ENCODE measurements at places on chromosomes 1 and 21. TPM values are rescaled to one million over a fixed set of nuclear protein-coding genes. Genes with fewer than 3 reads are reported as not detected.

DNA sequence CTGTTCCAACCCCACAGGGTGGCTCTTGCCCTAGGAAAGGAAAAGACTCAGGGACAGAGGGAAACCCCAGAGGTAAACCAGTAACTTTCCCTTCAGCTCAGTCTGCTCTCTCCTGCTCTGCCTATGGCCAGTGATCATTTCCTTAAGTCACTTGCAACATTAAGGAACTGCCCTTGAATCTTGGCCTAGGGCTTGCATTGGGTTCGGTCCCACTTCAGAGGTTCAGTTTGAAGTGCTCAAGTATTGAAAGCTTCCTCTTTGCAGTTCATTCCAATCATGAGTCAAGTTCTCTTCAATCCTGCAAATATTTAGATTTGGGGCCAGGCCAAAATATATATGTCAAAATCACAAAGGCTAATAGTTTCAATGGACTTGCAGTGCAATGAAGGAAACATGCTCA lies 97.7 kb upstream of the IRF2BP2 start:
- no peak for DNase-seq
- H3K27ac ChIP-seq, result no peak overlapping the region
- no peak overlapping the region for H3K4me3 ChIP-seq
- no peaks in the 10 kb centered on the region for H3K27me3 ChIP-seq
- no peaks in the 10 kb centered on the region for H3K36me3 ChIP-seq

GRCh38 chr1:187151555-187151954 lies 322.8 kb downstream of the PLA2G4A start:
- H3K36me3 ChIP-seq, result no peaks in the 10 kb centered on the region
- H3K27ac ChIP-seq, result no peak overlapping the region
- H3K4me1 ChIP-seq, result no peaks in the 10 kb centered on the region
- no peak for DNase-seq

DNA sequence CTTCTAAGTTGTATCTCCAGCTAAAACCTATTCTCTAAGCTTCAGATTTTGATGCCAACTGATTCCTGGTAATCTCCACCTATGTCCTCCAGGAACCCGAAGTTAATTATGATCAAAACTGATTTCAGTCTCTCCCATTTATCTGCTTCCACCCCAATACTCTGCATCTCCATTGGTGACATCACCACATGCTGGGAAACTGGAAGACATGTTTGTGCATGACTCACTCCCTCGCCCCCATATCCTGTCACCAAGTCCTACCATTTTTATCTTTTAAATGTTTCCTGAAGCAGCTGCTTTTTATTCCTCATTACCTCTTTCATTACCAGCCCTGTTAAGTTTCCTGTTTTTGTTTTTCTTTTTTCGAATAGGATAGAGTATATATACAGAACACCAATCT lies 228.5 kb downstream of the LRRC40 start:
- no peaks in the 10 kb centered on the region for H3K27me3 ChIP-seq
- no peaks in the 10 kb centered on the region for H3K36me3 ChIP-seq
- no peak overlapping the region for H3K4me3 ChIP-seq
- H3K27ac ChIP-seq, result no peak overlapping the region
- DNase-seq, result no peak

DNA sequence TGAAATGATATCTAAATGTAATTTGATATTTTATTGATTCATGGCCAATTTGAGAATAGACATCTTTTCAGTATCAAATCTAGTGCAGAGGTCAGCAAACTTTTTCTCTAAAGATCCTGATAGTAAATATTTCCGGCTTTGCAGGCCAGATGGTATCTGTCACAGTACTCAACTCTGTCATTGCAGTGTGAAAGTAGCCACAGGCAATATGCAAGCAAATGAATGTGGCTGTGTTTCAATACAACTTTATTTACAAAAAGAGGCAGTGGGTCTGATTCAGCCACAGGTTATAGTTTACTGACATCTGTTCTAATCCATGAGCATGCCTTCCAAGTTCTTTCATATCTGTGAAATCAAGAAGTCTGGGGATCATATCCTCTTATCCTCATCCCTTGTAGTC lies 221.2 kb downstream of the PRDM2 start:
- no peaks in the 10 kb centered on the region for H3K4me1 ChIP-seq
- DNase-seq, result peak; percentile 29

- H3K4me1 ChIP-seq, result peaks cover 7% of the 10 kb centered on the region
- H3K36me3 ChIP-seq, result no peaks in the 10 kb centered on the region
- H3K4me3 ChIP-seq, result peak overlapping the region; percentile 74
- DNase-seq, result peak; percentile 95
Measured at GRCh38 chr1:228378090-228378872, 28.4 kb downstream of the TRIM11 start.

DNA sequence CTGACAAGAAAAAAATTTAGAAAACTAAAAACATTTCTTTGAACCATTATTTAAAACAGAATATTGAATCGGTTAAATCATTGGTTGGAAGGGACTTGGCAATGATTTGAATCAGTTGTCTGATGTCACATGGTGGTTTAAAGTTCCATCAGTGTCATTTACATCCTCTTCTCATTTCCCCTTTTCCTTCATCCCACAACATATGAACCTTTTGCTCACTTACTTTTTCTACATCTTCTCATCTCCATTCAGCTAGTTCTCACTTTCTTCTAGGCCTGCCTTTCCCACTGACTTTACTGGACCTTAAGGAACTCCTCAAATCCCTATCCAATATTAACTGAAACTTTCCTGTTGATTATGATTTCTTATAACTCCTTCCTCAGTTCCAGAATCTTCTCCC lies 58.5 kb downstream of the PHACTR4 start:
- H3K4me3 ChIP-seq, result no peak overlapping the region
- no peak overlapping the region for H3K27ac ChIP-seq
- no peaks in the 10 kb centered on the region for H3K4me1 ChIP-seq
- H3K36me3 ChIP-seq, result no peaks in the 10 kb centered on the region
- no peak for DNase-seq

DNA sequence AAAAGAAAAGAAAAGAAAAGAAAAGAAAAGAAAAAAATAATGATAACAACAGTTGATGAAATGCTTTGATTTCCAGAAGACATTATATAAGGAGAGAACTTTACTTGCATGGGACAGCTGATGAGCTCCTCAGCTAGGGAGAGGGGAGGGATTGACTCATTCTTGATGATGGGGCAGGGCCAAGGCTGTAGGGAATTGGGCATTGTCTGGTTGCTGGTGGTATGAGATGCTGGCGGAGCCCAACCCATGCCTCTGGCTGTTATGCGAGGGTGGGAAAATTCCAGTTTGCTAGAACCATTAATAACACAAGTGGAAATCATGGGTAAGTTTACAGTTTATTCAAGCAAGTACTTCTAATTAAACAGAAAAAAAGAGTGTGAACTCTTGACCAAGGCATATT lies 36.0 kb upstream of the KIF26B start:
- no peak for DNase-seq
- no peak overlapping the region for H3K27ac ChIP-seq
- no peaks in the 10 kb centered on the region for H3K27me3 ChIP-seq

DNA sequence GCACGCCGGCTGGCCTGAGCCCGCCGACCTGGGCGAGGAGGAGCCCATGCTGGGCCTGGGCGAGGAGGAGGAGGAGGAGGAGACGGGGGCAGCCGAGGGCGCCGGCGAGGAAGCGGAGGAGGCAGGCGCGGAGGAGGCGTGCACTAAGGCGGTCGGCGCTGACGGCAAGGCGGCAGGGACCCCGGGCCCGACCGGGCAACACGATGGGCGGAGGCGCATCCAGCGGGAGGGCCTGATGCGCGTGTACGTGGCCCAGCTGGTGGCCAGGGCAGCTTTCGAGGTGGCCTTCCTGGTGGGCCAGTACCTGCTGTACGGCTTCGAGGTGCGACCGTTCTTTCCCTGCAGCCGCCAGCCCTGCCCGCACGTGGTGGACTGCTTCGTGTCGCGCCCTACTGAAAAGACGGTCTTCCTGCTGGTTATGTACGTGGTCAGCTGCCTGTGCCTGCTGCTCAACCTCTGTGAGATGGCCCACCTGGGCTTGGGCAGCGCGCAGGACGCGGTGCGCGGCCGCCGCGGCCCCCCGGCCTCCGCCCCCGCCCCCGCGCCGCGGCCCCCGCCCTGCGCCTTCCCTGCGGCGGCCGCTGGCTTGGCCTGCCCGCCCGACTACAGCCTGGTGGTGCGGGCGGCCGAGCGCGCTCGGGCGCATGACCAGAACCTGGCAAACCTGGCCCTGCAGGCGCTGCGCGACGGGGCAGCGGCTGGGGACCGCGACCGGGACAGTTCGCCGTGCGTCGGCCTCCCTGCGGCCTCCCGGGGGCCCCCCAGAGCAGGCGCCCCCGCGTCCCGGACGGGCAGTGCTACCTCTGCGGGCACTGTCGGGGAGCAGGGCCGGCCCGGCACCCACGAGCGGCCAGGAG lies 7.2 kb upstream of the IBA57 start:
- peaks cover 7% of the 10 kb centered on the region for H3K27me3 ChIP-seq
- DNase-seq, result peak; percentile 64
- H3K4me1 ChIP-seq, result no peaks in the 10 kb centered on the region
- no peak overlapping the region for H3K27ac ChIP-seq
- no peaks in the 10 kb centered on the region for H3K36me3 ChIP-seq
- H3K4me3 ChIP-seq, result no peak overlapping the region

GRCh38 chr1:164017239-164017638 lies 541.7 kb upstream of the PBX1 start:
- H3K4me1 ChIP-seq, result no peaks in the 10 kb centered on the region
- H3K27me3 ChIP-seq, result no peaks in the 10 kb centered on the region
- no peak overlapping the region for H3K27ac ChIP-seq
- H3K36me3 ChIP-seq, result no peaks in the 10 kb centered on the region
- DNase-seq, result no peak

DNA sequence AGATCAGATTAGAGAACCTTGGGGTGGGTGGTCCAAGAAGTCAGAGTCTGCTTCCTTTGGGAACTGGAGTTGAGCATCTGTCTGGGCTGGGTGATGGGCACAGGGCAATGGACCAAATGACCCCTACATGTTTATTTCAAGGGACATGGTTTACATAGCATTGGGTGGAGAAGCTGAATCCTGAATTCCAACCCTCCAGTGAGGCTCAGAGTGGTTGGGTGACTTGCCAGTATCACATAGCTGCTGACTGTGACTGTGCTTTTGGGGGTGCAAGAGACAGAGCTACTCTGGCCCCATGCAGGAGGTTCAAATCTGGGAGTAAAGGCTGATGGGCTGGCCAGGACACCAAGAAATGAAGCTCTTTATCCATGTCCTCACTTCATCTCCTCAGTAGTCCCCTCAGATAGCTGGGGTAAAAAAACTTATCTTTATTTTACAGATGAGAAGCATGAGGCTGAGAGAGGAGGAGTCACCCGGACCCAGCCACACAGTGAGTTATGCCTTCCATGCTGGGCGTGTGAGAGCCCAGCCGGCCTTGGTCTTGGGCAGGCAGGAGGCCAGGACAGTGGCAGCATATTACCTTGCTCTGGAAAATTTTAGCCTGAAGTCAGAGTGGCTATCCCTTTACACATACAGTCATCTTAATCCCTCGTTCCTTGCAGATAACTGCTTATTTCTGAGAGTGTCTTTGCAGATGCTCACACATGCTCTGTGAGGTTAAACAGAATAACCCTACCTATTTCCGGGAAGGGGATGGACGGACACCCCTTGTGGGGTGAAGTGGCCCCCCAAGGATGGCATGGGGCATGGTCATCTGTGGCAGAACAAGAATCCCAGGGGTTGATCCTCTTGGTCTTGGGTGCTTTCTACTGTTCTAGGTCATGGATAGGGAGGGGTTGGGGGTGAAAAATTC lies 2.8 kb upstream of the SERINC2 start:
- no peak for DNase-seq
- H3K4me3 ChIP-seq, result no peak overlapping the region
- no peaks in the 10 kb centered on the region for H3K36me3 ChIP-seq
- H3K27ac ChIP-seq, result no peak overlapping the region
- H3K4me1 ChIP-seq, result no peaks in the 10 kb centered on the region

DNA sequence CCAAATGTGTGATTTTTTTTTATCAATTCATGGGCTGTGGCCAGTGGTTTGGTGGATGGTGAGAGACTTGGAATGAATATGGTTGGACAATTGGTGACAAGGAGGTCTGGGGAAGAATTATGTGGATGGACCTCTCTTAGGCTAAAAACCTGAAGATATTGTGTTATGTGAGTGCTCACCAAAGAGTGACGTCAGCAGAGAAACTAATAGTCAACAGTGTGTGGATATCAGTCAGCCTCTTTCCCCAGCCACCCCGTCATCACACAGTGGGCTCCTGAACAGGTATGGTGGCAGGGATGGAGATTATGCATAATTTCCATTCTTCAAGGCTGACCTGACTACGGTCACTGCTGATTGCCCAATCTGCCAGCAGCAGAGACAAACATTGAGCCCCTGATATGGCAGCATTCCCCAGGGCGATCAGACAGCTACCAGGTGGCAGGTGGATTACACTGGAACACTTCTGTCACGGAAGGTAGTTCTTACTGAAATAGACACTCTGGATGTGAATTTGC lies 9.2 kb upstream of the OR2G2 start:
- H3K36me3 ChIP-seq, result no peaks in the 10 kb centered on the region
- H3K27ac ChIP-seq, result no peak overlapping the region
- H3K4me1 ChIP-seq, result no peaks in the 10 kb centered on the region

- no peak for DNase-seq
- no peaks in the 10 kb centered on the region for H3K36me3 ChIP-seq
- H3K27ac ChIP-seq, result no peak overlapping the region
- H3K27me3 ChIP-seq, result no peaks in the 10 kb centered on the region
Measured at GRCh38 chr1:232327899-232328298, 302.0 kb downstream of the SIPA1L2 start.

DNA sequence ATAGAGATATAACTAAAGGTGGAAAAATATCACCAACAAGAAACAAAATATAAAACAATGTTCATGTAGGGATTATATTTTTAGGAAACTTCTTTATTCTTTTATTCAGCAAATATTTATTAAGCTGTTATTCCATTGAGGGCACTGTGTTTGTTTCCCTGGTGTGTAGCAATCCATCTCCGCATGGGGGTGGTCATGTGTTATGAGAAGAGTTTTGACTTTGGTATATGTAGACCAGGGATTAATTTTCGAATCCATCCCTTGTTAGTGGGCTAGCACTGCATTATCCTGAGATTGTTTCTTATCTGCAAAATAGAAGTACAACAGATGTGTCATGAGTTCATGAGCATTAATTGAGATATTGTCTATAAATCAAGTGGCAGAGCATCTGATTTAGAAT lies 190.2 kb upstream of the LRRC7 start:
- no peaks in the 10 kb centered on the region for H3K4me1 ChIP-seq
- H3K4me3 ChIP-seq, result no peak overlapping the region
- no peaks in the 10 kb centered on the region for H3K36me3 ChIP-seq

- no peak overlapping the region for H3K27ac ChIP-seq
- H3K4me3 ChIP-seq, result no peak overlapping the region
- H3K4me1 ChIP-seq, result peaks cover 13% of the 10 kb centered on the region
- H3K36me3 ChIP-seq, result no peaks in the 10 kb centered on the region
- DNase-seq, result no peak
- no peaks in the 10 kb centered on the region for H3K27me3 ChIP-seq
Measured at GRCh38 chr1:117635805-117636204, 30.0 kb downstream of the TENT5C start.

GRCh38 chr1:212649020-212649419 lies 40.5 kb downstream of the ATF3 start:
- no peaks in the 10 kb centered on the region for H3K4me1 ChIP-seq
- DNase-seq, result no peak
- H3K36me3 ChIP-seq, result no peaks in the 10 kb centered on the region
- no peak overlapping the region for H3K27ac ChIP-seq
- H3K27me3 ChIP-seq, result no peaks in the 10 kb centered on the region

The HFM1 gene
- 1.2 TPM for total RNA-seq

The PPFIA4 gene
- 1.7 TPM for total RNA-seq

The DNAI4 gene
- 26.8 TPM for total RNA-seq

The CALML6 gene
- 0.13 TPM for total RNA-seq

The GPR37L1 gene
- 0.13 TPM for total RNA-seq

The S100A3 gene
- total RNA-seq, result 8.4 TPM

The CSF3R gene
- 13.3 TPM for total RNA-seq

The MROH9 gene
- total RNA-seq, result not detected

The HHAT gene
- 9.7 TPM for total RNA-seq

The DPH5 gene
- total RNA-seq, result 19.7 TPM

All from kidney (tissue), 22 donors.